Stimulated activated CD4-positive, alpha-beta T cell treated with anti-CD3 and anti-CD28 coated beads, Interleukin-15, amount 100 ng/mL, for 1 hour (primary cell): ENCODE measurements at places on chromosomes 2 and 18.

DNA sequence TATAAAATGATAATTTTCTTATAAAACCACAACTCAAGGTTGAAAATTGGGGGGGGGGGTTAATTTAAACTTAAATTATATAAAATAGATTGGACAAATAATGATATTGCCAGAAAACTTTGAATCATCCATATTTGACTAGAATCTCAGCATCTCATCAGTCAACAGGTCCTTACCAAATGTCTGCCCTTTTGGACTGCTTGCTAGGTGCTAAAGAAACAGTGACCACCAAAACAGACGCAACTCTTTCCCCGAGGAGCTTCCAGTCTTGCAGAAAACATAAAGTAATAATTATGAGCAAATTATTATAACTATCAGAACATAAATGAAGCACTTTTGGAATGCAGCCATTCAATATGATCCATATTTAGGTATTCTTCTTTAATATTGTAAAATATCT lies 8.6 kb upstream of the COL3A1 start:
- DNase-seq: no peak

- no peak for DNase-seq
Measured at GRCh38 chr18:74268175-74268574, 23.6 kb downstream of the CYB5A start.

- DNase-seq: no peak
Measured at GRCh38 chr2:66596256-66596655, 161.3 kb downstream of the MEIS1 start.

- DNase-seq: no peak
Measured at GRCh38 chr18:44107187-44107586, 573.5 kb upstream of the SETBP1 start.

DNA sequence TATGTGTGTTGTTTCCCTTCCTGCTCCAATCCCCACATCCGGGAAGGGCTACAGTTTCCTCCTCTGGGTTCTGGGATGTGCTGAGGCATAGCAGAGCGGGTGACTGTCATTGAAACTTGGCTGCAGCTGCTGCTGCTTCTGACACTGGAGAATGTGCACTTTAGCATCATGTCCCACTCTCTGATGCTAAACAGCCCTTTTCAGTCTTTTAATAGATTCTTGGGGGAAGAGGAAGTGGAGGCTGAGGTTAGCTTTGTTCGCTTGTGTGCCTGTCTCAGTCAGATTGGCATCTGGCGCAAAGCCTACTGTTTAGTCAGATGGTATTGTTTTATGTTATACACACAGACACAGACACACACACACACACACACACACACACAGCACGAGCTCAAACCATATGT lies 136.5 kb upstream of the RND3 start:
- no peak for DNase-seq

- no peak for DNase-seq
Measured at GRCh38 chr2:68789603-68790002, 55.0 kb downstream of the ARHGAP25 start.

GRCh38 chr2:239061824-239062570 lies 214.1 kb downstream of the TWIST2 start:
- no peak for DNase-seq

DNA sequence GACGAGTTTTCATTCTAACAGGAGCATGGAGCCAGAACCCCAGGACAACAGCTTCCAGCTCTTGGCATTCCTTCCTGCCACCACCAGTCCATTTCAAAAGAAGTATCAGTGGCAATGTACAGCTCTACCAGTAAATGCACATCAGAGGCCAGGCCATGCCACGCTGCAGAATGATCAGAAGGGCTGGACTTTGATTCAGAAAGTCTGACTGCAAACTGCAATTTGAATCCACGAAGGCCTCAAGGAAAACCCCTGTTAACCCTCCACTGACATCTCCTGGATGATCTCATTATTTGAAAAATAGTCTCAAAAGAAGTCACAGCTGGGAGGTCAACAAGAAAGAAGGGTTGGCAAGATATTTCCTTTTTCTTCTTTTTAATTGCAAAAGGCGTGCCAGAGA lies 119.2 kb downstream of the MYO5B start:
- no peak for DNase-seq

GRCh38 chr18:31268985-31269406 lies 49.0 kb upstream of the DSG1 start:
- no peak for DNase-seq

- peak; percentile 26 for DNase-seq
Measured at GRCh38 chr2:134127496-134127895, 126.4 kb upstream of the MGAT5 start.

- DNase-seq: no peak
Measured at GRCh38 chr2:239160226-239161143, 240.3 kb downstream of the HDAC4 start.

DNA sequence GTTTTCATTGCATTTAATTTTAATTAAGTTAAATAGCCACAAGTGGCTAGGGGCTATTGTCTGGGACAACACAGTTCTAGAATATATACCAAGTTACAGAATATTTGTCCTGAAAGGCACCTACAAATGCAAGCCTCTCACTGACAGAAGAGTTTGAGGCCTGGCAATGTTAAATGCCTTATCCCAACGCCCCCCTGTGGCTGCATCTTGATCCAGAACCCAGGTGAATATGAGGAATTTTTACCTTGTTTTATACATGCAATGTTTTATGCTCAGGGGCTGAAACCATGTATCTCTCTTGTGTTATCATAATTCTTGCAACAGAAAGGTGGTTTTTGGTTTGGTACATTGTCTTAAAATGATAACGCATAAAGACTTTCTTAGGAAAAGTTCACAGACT lies 71.8 kb upstream of the SEC11C start:
- no peak for DNase-seq
